ENCODE measurements at places on chromosomes 1 and 21. TPM values are rescaled to one million over a fixed set of nuclear protein-coding genes. Genes with fewer than 3 reads are reported as not detected.

The ARTN gene
- total RNA-seq = 10.4 TPM

GRCh38 chr1:31105646-31106045, 40.1 kb upstream of the PUM1 start:
- H3K4me3 ChIP-seq = no peak overlapping the region
- DNase-seq = no peak
- H3K27ac ChIP-seq = no peak overlapping the region
- no peaks in the 10 kb centered on the region for H3K27me3 ChIP-seq
- H3K4me1 ChIP-seq = 0 out of 2 replicates have a peak, but pooled peaks cover 3% of the 10 kb centered on the region

The FCGR1A gene
- not detected for total RNA-seq

The NT5C1A gene
- total RNA-seq = not detected

The HDGF gene
- 251 TPM for total RNA-seq

DNA sequence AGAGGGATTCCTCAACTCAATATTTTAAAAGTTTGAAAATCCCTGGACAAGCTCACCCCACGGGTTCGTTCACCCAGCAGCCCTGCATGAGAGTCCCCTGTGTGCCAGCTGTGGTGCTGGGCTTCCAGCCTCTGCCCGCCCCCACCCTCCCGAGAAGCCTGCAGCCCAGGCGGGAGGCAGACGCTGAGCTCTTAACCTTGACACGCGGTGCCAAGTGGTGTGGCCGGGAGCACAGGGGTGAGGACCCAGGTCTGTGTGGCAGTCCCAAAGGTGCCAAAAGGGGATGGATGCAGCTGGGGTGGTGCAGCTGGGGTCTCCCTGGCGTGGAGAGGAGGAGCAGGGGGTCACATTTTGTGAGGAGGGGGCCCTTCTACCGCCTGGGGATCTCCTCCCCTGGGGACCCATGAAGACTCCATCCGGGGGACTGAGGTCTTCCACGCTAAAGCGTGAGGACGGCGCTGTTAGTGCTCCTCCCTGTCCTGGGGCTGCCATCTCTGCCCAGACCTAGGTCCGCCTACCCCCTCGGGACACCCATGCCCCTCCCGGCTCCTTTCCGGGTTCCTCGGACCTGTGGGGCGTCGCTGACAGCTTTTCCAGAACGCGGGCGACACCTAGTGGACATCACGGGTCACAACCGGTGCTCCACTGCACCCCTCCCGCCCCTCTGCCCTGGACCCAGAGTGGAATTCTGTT, 12.9 kb downstream of the PLA2G2F start:
- no peaks in the 10 kb centered on the region for H3K36me3 ChIP-seq
- H3K27ac ChIP-seq = no peak overlapping the region
- H3K4me1 ChIP-seq = peaks cover 9% of the 10 kb centered on the region
- H3K27me3 ChIP-seq = no peaks in the 10 kb centered on the region

- no peaks in the 10 kb centered on the region for H3K36me3 ChIP-seq
- H3K4me3 ChIP-seq = no peak overlapping the region
- DNase-seq = peak; percentile 3
- no peaks in the 10 kb centered on the region for H3K27me3 ChIP-seq
- H3K27ac ChIP-seq = no peak overlapping the region
Observed at GRCh38 chr1:240030236-240030635, 61.4 kb upstream of the FMN2 start.

The AGO4 gene
- 9.7 TPM for total RNA-seq

GRCh38 chr1:93288558-93288957, 57.1 kb upstream of the DR1 start:
- H3K27ac ChIP-seq = no peak overlapping the region
- no peaks in the 10 kb centered on the region for H3K27me3 ChIP-seq
- 0 out of 2 replicates have a peak, but pooled peaks cover 8% of the 10 kb centered on the region for H3K4me1 ChIP-seq
- no peak for DNase-seq

GRCh38 chr1:15639931-15640330, 22.7 kb downstream of the DDI2 start:
- H3K27ac ChIP-seq = no peak overlapping the region
- no peaks in the 10 kb centered on the region for H3K27me3 ChIP-seq

The C1orf167 gene
- total RNA-seq = 1.7 TPM

DNA sequence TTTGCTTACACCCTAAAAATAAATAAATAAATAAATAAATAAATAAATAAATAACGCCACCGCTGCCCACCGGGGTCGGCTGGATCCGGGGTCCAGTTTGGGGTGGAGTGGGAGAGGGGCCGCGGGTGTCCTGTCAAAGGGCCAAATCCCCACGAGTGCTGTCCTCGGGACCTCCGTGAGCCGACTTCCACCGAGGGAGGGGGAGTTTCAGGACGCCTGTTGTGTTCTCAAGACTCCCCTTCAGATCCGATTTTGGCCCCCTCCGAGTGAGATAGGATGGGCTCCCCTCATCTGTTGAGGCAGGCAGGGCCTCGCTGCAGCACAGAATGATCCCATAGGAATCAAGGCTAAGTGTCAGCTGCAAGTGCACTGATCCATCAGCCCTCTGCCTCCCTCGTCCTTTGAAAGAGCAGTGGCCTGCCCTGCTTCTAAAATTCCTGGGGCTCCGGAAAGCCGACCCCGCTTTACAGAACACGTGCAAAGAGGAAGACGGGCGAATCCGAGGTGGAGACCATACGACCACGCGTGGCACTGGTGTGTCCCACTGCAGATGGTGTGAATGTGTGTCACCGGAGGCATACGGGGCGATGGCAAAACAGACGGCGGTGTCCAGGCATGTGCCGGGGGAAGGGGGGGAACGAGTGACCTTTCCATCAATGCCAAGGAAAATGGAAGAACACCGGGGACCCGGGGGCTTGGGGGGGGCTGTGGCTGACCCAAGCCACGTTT, 3880.5 kb downstream of the SRGAP2C start:
- H3K27me3 ChIP-seq = no peaks in the 10 kb centered on the region
- no peaks in the 10 kb centered on the region for H3K4me1 ChIP-seq
- H3K27ac ChIP-seq = no peak overlapping the region
- DNase-seq = no peak

The C1orf141 gene
- not detected for total RNA-seq

The LRRC38 gene
- not detected for total RNA-seq

The MYBPH gene
- not detected for total RNA-seq

DNA sequence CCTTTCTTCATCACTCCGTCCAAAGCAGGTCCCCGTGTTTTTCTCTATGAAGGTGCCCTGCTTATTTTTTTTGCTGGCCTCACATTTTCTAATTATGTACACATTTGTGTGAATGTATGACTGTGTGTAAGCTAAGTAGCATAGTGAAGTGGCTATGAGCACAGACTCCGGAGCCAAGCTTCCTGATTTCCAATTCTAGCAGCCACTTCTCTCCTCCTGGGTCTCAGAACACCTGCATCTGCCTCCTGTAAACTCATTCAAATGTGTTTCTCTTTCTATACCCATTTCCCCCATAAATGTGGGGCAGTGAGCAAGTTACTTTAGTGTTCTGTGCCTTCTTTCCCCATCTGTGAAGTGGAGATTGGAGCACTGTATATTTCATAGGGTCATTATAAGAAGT, 2.1 kb downstream of the SLAMF6 start:
- H3K4me1 ChIP-seq = peaks cover 26% of the 10 kb centered on the region
- DNase-seq = no peak
- H3K27ac ChIP-seq = no peak overlapping the region
- H3K4me3 ChIP-seq = no peak overlapping the region
- no peaks in the 10 kb centered on the region for H3K27me3 ChIP-seq
- no peaks in the 10 kb centered on the region for H3K36me3 ChIP-seq

GRCh38 chr1:107198561-107198960, 57.7 kb downstream of the NTNG1 start:
- no peaks in the 10 kb centered on the region for H3K27me3 ChIP-seq
- H3K4me1 ChIP-seq = peaks cover 23% of the 10 kb centered on the region
- H3K4me3 ChIP-seq = no peak overlapping the region
- H3K36me3 ChIP-seq = no peaks in the 10 kb centered on the region
- H3K27ac ChIP-seq = no peak overlapping the region

DNA sequence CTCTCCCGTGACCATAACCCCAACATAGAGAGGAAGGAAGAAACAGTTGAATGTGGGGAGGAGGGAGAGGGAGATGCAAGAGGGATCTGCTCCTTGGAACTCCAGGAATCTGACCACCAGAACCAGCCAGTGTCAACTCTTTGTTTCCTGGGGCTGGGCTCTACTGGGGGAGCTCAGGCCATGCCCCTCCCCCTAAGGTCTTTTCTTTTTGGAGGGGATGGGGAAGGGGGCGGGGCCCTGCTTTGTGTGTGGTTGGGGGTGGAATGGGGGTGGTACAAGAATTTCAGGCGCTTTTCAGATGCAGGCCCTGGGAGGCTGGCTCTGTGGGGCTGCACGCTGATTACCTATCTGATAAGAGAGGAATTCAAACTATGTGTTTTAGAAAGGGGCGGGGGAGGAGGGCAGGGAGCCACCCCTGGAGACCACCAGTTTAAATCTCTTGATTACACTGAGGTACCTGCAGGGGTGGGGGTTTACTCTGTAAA, 8.3 kb downstream of the LIN28A start:
- H3K27ac ChIP-seq = peak overlapping the region; percentile 100
- no peaks in the 10 kb centered on the region for H3K27me3 ChIP-seq
- peak; percentile 99 for DNase-seq
- peaks cover 71% of the 10 kb centered on the region for H3K4me1 ChIP-seq

The TCP10L gene
- total RNA-seq = 0.12 TPM

The XCL2 gene
- not detected for total RNA-seq

DNA sequence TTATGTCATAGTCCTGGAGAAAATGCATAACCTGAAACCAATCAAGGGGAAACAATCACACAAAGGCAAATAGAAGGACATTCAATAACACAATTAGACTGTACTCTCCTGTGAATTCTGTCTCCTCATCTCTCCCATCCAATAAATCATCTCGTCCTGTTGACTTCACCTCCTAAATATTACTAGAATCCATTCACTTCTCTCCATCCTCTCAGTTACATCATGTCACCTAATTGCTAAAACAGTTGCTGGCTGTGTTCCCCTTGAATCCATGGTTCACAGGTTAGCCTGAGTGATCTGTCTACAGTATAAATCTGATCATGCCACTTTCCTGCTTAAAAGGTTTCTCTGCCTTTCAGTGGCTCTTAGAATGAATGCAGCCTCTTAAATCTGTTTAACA, 220.2 kb downstream of the TGFB2 start:
- H3K36me3 ChIP-seq = no peaks in the 10 kb centered on the region
- no peaks in the 10 kb centered on the region for H3K27me3 ChIP-seq
- H3K4me1 ChIP-seq = no peaks in the 10 kb centered on the region
- peak; percentile 3 for DNase-seq

- H3K27me3 ChIP-seq = no peaks in the 10 kb centered on the region
- H3K36me3 ChIP-seq = peaks cover 12% of the 10 kb centered on the region
- no peaks in the 10 kb centered on the region for H3K4me1 ChIP-seq
- no peak for DNase-seq
- no peak overlapping the region for H3K4me3 ChIP-seq
Observed at GRCh38 chr1:10108134-10108663, 75.4 kb downstream of the UBE4B start.

GRCh38 chr1:236142253-236143103, at the start of gene GPR137B:
TSS of gene GPR137B (plus strand) at chr1:236142539. CDS start at chr1:236142623, 84 bp downstream.
- peak; percentile 83 for DNase-seq
- H3K4me3 ChIP-seq = peak within 1 kb of the TSS; percentile 97
- H3K4me1 ChIP-seq = peaks cover 19% of the 10 kb centered on the region

The TIAM1 gene
- total RNA-seq = 20.0 TPM

The KCNN3 gene
- 4.0 TPM for total RNA-seq

DNA sequence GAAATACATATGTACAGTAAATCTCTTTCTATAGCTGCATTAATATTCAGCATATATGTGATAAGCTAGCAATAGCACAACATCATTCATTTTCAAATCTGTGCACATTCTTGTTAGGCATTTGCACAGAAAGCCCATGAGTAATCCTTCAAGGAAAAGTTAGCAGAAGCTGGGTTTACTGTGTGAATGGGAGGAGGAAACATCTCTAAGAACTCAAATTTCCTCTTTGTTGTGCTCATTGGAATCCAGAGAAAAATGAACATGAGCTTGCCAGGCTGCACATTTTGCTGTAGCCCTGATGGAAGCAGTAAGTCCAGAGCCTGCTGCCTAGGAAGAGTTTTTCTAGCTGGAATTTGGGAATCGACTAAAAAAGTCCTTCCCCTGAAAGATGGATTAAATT, 214.2 kb upstream of the FOXD3 start:
- peaks cover 68% of the 10 kb centered on the region for H3K4me1 ChIP-seq
- H3K4me3 ChIP-seq = no peak overlapping the region
- no peak for DNase-seq
- H3K27ac ChIP-seq = no peak overlapping the region
- H3K27me3 ChIP-seq = no peaks in the 10 kb centered on the region

The CD84 gene
- total RNA-seq = not detected

The ACKR1 gene
- total RNA-seq = not detected

The HSD3B1 gene
- not detected for total RNA-seq

DNA sequence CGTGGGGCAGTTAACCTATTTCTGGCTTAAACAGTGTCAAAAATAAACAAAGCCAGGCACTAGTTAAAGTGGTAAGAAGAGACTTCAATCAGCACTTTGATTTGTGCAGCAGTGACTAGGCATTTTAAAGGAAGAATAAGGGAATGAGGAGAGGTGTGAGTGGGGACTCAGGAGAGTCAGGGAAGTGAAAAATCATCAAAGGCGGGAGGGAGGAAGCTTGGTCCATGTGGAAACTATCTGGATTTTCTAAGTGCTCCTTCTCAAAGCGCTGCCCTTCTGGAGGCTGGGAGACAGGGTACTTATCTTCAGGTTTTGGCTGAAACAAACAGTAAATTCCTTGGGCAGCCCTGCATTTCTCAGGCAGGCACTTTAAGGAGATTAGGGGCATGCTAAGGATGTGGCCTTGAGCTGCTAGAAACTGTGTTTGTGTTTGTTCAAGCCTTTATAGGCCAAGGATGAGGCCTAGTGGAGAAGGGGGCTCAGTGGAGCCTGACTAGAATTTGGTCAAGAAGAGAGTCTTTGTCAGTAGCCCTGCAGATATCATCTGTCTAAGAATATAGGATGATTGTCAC, 486.5 kb downstream of the SIPA1L2 start:
- H3K36me3 ChIP-seq = no peaks in the 10 kb centered on the region
- peaks cover 10% of the 10 kb centered on the region for H3K4me1 ChIP-seq
- no peak overlapping the region for H3K4me3 ChIP-seq

The HHAT gene
- total RNA-seq = 0.66 TPM

The LCE1F gene
- not detected for total RNA-seq

- peaks cover 31% of the 10 kb centered on the region for H3K27me3 ChIP-seq
- peaks cover 24% of the 10 kb centered on the region for H3K4me1 ChIP-seq
- peak overlapping the region; percentile 79 for H3K4me3 ChIP-seq
- no peak overlapping the region for H3K27ac ChIP-seq
Observed at GRCh38 chr1:210292231-210292871, 36.4 kb upstream of the HHAT start.

The ATP1B1 gene
- total RNA-seq = 48.9 TPM

GRCh38 chr1:82154219-82154970, 353.7 kb downstream of the ADGRL2 start:
- no peaks in the 10 kb centered on the region for H3K36me3 ChIP-seq
- H3K27ac ChIP-seq = no peak overlapping the region
- no peak overlapping the region for H3K4me3 ChIP-seq
- peaks cover 18% of the 10 kb centered on the region for H3K4me1 ChIP-seq
- DNase-seq = peak; percentile 42
- H3K27me3 ChIP-seq = peaks cover 26% of the 10 kb centered on the region

DNA sequence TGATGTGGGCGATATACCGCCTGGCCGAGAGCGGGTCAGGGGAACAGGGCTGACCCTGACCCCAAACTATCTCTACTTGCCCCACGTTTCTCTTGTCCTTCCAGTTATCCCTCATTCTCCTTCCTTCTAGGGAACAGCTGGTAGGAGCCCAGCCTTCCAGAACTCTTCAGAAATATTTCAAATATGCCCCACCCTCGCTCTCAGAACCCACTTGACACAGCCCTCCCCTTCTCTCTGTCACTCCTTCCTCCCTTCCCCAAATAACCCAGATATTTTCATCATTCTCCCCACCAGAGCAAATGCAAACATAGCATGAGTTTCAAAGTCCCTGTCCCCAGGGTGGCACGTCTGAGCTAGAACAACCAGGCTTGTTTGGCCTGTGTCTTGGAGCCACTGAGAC, 1.1 kb downstream of the CACNA1S start:
- no peak overlapping the region for H3K27ac ChIP-seq
- DNase-seq = no peak
- peaks cover 30% of the 10 kb centered on the region for H3K27me3 ChIP-seq
- H3K36me3 ChIP-seq = no peaks in the 10 kb centered on the region
- peaks cover 5% of the 10 kb centered on the region for H3K4me1 ChIP-seq
